ENCODE measurements at places on chromosomes 3 and 15.

DNA sequence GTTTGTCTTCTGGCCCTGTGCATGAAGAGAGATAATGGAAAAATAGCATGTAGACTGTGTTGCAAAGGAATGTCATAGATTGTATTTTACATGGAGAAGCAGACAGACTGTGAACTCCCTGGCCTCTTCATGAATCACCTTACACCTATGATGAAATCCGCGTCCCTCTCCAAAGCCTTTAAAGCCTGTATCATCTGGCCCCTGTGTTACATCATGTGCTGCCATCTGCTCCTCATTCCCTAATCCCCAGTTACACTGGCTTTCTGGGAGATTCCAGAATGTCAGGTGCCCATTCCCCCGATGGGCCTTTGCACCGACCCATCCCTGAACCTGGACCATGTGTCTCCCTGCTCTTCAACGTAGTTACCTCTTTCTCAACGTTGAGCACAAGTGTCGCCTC lies 190.8 kb downstream of the ADAMTSL3 start:
- H3K4me1 ChIP-seq: peaks cover 46% of the 10 kb centered on the region
- no peaks in the 10 kb centered on the region for H3K27me3 ChIP-seq
- DNase-seq: no peak
- peak overlapping the region; percentile 85 for H3K27ac ChIP-seq
- H3K4me3 ChIP-seq: no peak overlapping the region
- no peaks in the 10 kb centered on the region for H3K36me3 ChIP-seq

- H3K27ac ChIP-seq: no peak overlapping the region
- H3K27me3 ChIP-seq: peaks cover 9% of the 10 kb centered on the region
These were observed 9.4 kb downstream of the MUC4 start for GRCh38 chr3:195802261-195802701.

DNA sequence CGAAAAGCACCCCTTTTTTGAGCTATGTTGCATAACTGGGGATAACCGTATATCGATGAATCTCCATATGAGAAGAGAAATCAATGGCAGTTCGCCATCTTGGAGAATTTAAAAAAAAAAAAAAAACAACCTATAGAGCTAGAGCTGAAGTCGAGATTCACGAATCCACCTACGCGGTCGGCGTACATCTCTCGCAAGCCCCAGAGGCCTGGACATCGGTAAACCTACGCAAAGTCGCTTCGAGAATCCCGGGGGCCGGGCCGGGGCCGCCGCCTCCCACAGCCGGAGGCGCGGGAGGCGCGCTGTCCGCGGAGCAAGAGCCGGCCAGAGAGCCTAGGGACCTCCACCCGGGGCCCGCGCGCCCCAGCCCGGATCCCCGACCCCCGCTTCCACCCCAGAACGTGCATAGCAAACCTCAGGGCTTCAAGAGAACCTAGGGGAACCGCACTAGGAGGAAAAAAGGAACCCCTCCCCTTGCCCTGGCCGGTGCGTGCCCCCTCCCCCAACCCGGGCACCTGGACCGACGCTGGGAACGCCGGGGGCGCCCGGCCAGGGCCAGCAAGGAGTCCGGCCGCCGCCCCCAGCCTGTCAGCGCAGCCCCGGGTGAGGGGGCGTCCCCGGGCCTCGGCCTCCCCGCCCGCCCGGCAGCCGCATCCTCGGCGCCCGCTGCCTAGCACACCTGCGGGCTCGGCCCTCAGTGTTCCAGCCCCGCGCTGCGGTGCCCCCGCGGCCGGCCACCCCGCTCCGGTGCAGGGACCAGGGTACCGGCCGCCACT lies 567 bp downstream of the PFN2 start:
- peak overlapping the region; percentile 93 for H3K4me3 ChIP-seq
- H3K27ac ChIP-seq: peak overlapping the region; percentile 87
- no peaks in the 10 kb centered on the region for H3K27me3 ChIP-seq
- peaks cover 36% of the 10 kb centered on the region for H3K36me3 ChIP-seq
- H3K4me1 ChIP-seq: peaks cover 16% of the 10 kb centered on the region
- peak; percentile 72 for DNase-seq

- no peak for DNase-seq
- no peak overlapping the region for H3K4me3 ChIP-seq
- H3K4me1 ChIP-seq: peaks cover 3% of the 10 kb centered on the region
- no peaks in the 10 kb centered on the region for H3K36me3 ChIP-seq
- no peak overlapping the region for H3K27ac ChIP-seq
These were observed 11.2 kb downstream of the NUP210 start for GRCh38 chr3:13408890-13409289.

- peaks cover 6% of the 10 kb centered on the region for H3K27me3 ChIP-seq
- no peak for DNase-seq
- H3K4me3 ChIP-seq: no peak overlapping the region
- no peaks in the 10 kb centered on the region for H3K4me1 ChIP-seq
These were observed 294.1 kb downstream of the NTRK3 start for GRCh38 chr15:87962428-87962827.

DNA sequence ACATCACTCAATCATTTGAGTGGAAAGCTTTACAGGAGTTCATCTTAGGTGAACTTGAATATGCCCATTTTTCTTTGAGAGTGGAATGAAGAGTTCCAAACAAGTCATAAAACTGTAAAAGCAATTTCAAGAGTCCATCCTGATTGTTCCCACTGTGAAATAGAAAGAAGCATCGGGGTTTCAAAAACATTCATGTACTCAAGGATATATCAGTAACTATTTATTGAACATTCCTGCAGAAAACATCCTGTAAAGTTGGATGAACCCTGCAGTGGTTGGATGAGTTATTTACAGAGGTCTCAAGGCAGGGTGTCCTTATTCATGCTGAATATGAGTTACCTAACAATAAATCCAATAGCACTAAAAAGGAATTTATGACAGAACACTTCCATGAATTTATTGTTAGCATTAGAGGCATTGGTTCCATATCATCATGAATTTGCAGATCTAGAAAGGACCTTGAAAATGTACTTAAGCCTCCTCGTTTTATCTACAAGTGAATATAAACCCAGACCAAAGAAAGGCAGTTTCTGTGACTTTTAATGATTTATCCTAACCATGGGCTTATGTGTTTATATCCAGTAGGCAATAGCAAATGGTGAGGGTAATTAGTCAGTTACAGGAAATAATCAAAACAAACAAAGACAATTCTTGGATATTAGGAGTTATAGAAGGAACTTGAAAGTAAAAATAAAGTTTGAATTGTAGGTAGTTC lies 361.9 kb upstream of the KCNMB2 start:
- DNase-seq: no peak
- no peaks in the 10 kb centered on the region for H3K36me3 ChIP-seq
- no peak overlapping the region for H3K4me3 ChIP-seq
- peaks cover 17% of the 10 kb centered on the region for H3K4me1 ChIP-seq

GRCh38 chr3:137709011-137709601 lies 55.0 kb upstream of the SOX14 start:
- no peaks in the 10 kb centered on the region for H3K27me3 ChIP-seq
- no peaks in the 10 kb centered on the region for H3K4me1 ChIP-seq
- H3K4me3 ChIP-seq: no peak overlapping the region
- no peaks in the 10 kb centered on the region for H3K36me3 ChIP-seq

DNA sequence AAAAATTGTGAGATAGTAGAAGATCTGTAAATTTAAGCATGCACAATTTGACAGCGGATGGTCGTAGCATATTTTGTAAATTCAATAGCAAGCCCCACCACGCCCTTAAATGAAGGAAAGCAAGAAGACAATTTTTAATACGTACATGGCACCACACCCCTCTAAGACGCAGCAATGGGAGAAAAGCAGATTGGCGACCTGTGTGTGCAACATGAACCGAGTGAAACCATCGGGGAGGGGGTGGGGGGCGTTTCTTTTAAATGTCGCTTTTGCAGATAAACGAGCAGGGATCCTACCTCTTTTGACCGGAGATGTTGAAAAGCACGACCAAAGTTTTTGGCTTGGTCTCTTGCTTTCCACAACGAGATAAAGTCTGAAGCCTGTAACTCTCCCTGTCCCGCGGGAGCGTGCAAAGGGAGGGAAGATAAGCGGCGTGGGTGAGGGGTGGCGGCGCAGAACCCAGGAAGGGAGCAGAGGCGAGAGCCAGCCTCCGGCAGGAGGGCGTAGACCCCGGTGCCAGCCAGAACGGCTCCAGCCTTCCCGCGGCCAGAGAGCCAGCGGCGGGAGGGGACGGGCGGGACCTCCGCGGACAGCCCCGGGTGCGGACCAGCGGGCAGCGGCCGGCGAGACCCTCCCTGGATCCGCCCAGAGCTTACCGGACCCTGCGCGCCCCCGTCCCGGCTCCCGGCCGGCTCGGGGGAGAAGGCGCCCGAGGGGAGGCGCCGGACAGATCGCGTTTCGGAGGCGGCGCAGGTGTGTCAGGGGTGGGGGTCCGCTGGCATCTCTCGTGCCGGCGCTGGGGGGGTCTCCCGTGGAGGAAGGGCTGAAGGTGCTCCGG lies at the start of gene CHL1:
CHL1 (plus strand) TSS at position 453 of the 838 bp plus-strand sequence. CDS start 123,014 bp downstream, outside the sequence.
- H3K27me3 ChIP-seq: peaks cover 44% of the 10 kb centered on the region
- peak within 1 kb of the TSS; percentile 7 for H3K4me3 ChIP-seq
- H3K4me1 ChIP-seq: no peaks in the 10 kb centered on the region
- H3K27ac ChIP-seq: no peak within 1 kb of the TSS

DNA sequence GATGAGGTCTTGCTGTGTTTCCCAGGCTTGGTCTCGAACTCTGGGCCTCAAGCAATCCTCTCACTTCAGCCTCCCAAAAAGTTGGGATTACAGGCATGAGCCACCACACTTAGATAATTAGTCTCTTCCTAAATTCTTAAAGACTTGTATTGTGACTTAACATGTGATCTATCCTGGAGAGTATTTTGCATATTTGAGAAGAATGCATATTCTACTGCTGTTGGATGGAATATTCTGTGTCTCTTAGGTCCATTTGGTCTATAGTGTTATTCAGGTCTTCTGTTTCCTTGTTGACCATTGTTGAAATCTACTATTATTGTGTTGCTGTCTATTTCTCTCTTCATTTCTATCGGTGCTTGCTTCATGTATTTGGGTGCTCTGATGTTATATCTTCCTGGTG lies 60.1 kb upstream of the VILL start:
- H3K4me1 ChIP-seq: peaks cover 4% of the 10 kb centered on the region
- no peak for DNase-seq
- H3K4me3 ChIP-seq: no peak overlapping the region
- H3K27me3 ChIP-seq: no peaks in the 10 kb centered on the region
- H3K27ac ChIP-seq: no peak overlapping the region

- peaks cover 9% of the 10 kb centered on the region for H3K36me3 ChIP-seq
- no peak for DNase-seq
- H3K27me3 ChIP-seq: no peaks in the 10 kb centered on the region
- peaks cover 13% of the 10 kb centered on the region for H3K4me1 ChIP-seq
- peak overlapping the region; percentile 77 for H3K4me3 ChIP-seq
These were observed 634 bp downstream of the ZMAT3 start for GRCh38 chr3:179071027-179071322.

GRCh38 chr15:98745650-98746374 lies 97.5 kb downstream of the IGF1R start:
- DNase-seq: no peak
- H3K4me3 ChIP-seq: no peak overlapping the region
- H3K36me3 ChIP-seq: no peaks in the 10 kb centered on the region
- H3K27ac ChIP-seq: peak overlapping the region; percentile 64

DNA sequence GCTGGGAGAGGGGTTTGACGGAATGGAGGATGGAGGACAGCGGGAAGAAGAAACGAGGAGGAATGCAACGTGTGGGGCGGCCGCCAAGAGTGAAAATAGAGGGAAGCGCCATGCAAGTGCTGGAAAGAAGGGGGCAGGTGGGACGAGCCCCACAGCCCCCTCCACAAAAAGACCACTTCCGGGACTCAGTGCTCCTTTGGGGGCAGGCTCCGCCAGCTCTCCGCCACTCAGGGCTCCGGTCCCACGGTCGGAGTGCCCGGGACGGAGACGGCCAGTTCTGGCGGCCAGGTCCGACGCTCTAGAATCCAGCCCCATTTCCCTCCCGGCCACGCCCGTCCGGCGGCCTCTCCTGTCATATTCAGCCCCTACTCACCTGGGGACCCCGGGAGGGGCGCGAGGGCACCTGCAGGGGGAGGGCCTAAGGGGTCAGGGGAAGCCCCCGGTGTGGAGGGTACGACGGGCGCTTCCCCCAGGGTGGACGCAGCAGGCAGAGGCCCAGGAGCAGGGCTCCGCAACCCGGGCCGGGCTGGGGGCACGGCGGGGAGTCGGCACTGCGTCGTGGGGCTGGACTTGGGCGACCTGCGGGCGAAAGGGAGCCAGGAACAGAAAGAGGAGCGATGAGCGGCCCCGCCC lies 25.5 kb upstream of the CSPG4 start:
- H3K27me3 ChIP-seq: no peaks in the 10 kb centered on the region
- no peaks in the 10 kb centered on the region for H3K4me1 ChIP-seq
- H3K27ac ChIP-seq: no peak overlapping the region
- peak overlapping the region; percentile 74 for H3K4me3 ChIP-seq
- no peaks in the 10 kb centered on the region for H3K36me3 ChIP-seq

DNA sequence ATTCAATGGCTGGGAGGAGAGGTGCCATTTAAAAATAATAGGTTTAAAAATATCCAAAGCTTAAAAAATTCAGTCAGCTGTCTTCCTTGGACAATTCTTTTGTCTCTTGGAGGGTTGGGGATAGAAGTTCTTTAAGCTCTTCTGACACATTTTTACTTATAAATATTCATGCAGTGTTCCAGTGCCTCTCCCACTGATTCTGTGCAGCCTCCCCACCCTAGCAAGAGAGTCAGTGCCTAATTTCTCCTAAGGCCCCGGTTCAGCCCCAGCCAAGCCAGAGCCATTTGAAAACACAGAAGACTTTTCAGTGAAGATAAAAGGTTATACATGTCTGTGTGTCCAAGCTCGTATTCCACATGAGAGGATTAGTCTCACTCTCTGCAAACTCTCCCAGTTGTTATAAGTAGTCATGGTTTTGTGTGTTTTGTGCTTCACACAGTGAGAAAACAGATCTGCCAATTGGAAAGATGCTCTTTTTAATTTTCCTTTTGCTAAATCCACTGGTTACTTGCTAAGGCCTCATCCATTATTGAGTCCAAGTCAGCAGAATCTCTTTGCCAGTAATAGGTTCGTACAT lies 141.3 kb downstream of the CD47 start:
- H3K27me3 ChIP-seq: no peaks in the 10 kb centered on the region
- no peaks in the 10 kb centered on the region for H3K36me3 ChIP-seq
- H3K4me1 ChIP-seq: peaks cover 2% of the 10 kb centered on the region
- H3K4me3 ChIP-seq: no peak overlapping the region
- DNase-seq: no peak

GRCh38 chr15:42020713-42021273 lies at the start of gene PLA2G4E:
Gene PLA2G4E, minus strand, starts transcription at chr15:42021042. Its CDS starts 12 bp downstream, at chr15:42021030.
- no peak within 1 kb of the TSS for H3K27ac ChIP-seq
- H3K4me3 ChIP-seq: no peak within 1 kb of the TSS
- no peaks in the 10 kb centered on the region for H3K27me3 ChIP-seq
- peak; percentile 57 for DNase-seq

- no peaks in the 10 kb centered on the region for H3K27me3 ChIP-seq
- H3K4me3 ChIP-seq: no peak overlapping the region
- H3K4me1 ChIP-seq: no peaks in the 10 kb centered on the region
These were observed 252.4 kb upstream of the C2CD4B start for GRCh38 chr15:62417439-62417838.

- peaks cover 4% of the 10 kb centered on the region for H3K36me3 ChIP-seq
- no peaks in the 10 kb centered on the region for H3K27me3 ChIP-seq
- H3K4me3 ChIP-seq: no peak overlapping the region
- DNase-seq: no peak
- peaks cover 16% of the 10 kb centered on the region for H3K4me1 ChIP-seq
These were observed 3.1 kb upstream of the DYNLT2B start for GRCh38 chr3:196321162-196321561.

- no peak overlapping the region for H3K4me3 ChIP-seq
- DNase-seq: no peak
- H3K27me3 ChIP-seq: no peaks in the 10 kb centered on the region
- H3K4me1 ChIP-seq: no peaks in the 10 kb centered on the region
- H3K27ac ChIP-seq: no peak overlapping the region
These were observed 228.2 kb downstream of the OPA1 start for GRCh38 chr3:193821151-193821668.
